ENCODE measurements at places on chromosomes 6 and 20.

DNA sequence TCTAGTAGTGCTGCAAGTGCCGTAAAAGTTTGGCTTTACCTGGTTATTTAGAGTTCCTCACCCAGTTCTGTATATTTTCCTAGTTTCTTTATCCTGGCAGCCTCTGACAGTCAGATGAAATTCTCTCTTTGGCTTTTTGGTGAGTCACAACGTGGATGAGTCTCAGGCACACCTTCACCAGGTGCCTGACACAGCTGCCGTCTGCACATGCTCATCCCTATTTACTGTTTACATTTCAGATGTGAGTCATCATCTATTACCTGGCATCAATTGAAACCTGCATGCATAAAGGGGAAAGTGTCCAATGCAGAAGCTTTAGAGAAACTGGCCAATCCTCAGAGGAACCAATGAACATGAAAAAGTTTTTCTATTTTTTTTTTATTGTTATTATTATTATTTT lies 33.3 kb upstream of the ADGRF4 start:
- no peak for DNase-seq

GRCh38 chr6:87093651-87094050 lies 1.3 kb downstream of the CGA start:
- DNase-seq: no peak

DNA sequence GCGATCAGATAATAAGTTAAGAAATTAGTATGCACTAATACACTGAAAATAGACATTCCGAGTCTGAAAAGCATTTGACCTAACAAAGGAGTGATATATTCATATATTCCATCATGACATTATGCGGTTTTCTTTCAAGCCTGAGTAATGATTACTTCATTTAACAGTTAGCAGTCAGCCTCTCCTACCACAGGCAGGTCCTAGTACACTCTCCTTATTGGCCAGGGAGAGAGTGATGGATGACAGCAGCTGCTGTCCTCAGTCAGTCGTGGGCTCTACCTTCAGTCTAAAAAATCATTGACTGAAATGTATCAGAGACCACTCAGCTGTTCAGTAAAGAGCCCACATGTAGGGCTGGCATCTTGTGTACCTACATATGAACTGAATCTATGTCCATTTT lies 33.2 kb upstream of the VGLL2 start:
- no peak for DNase-seq

GRCh38 chr20:45061244-45061643 lies 39.7 kb downstream of the KCNS1 start:
- DNase-seq: no peak
